ENCODE measurements at places on chromosomes 1 and 21. TPM values are rescaled to one million over a fixed set of nuclear protein-coding genes. Genes with fewer than 3 reads are reported as not detected.

The CLDN19 gene
- not detected for total RNA-seq

The MYCL gene
- total RNA-seq = 1.4 TPM

The THEMIS2 gene
- 1.3 TPM for total RNA-seq

The UBL4B gene
- not detected for total RNA-seq

The BCAS2 gene
- total RNA-seq = 27.0 TPM

The PRDM16 gene
- 0.09 TPM for total RNA-seq

The KCTD3 gene
- total RNA-seq = 32.6 TPM

The DNAI4 gene
- 0.39 TPM for total RNA-seq

The TENT5C gene
- total RNA-seq = 0.07 TPM

The DUSP23 gene
- 78.3 TPM for total RNA-seq

The PLEKHO1 gene
- 7.5 TPM for total RNA-seq

The TEX50 gene
- total RNA-seq = not detected

The FCAMR gene
- total RNA-seq = not detected

The ANKRD34A gene
- 0.22 TPM for total RNA-seq

The INTS3 gene
- total RNA-seq = 18.6 TPM

The CD53 gene
- total RNA-seq = not detected

The RCOR3 gene
- 22.3 TPM for total RNA-seq

The GNG4 gene
- total RNA-seq = 13.5 TPM

The FMO2 gene
- total RNA-seq = not detected

The CDK11A gene
- 23.5 TPM for total RNA-seq

The SPRR3 gene
- total RNA-seq = not detected

The CD1B gene
- total RNA-seq = not detected

The RAB7B gene
- 1.6 TPM for total RNA-seq

The TSPEAR gene
- not detected for total RNA-seq

The EDARADD gene
- 3.5 TPM for total RNA-seq

The U2AF1 gene
- 72.5 TPM for total RNA-seq

The FAM167B gene
- 0.33 TPM for total RNA-seq

The GRHL3 gene
- total RNA-seq = 0.92 TPM

The SH2D5 gene
- 17.1 TPM for total RNA-seq

The KRTAP20-1 gene
- not detected for total RNA-seq

The PARK7 gene
- total RNA-seq = 393 TPM

The LDLRAD1 gene
- not detected for total RNA-seq

The KRTAP19-3 gene
- total RNA-seq = not detected

The ARHGAP29 gene
- total RNA-seq = 16.5 TPM

The RAB42 gene
- total RNA-seq = 2.7 TPM

The COP1 gene
- total RNA-seq = 31.1 TPM

The PAQR7 gene
- 4.7 TPM for total RNA-seq

The TNFRSF18 gene
- total RNA-seq = 0.19 TPM

The KIF26B gene
- total RNA-seq = 0.05 TPM

The IVL gene
- total RNA-seq = not detected

The OR10R2 gene
- total RNA-seq = not detected

The OR6N1 gene
- not detected for total RNA-seq

The SLC44A3 gene
- total RNA-seq = 1.4 TPM

The KRTAP10-4 gene
- not detected for total RNA-seq

The SPRR2E gene
- not detected for total RNA-seq

The CD101 gene
- total RNA-seq = 0.19 TPM

The HSD3B2 gene
- not detected for total RNA-seq
